ENCODE measurements at places on chromosomes 16 and 17.

GRCh38 chr17:29930409-29931010 is 482 bp upstream of the SSH2 start:
- DNase-seq, result peak; percentile 91

- DNase-seq, result no peak
Observed at GRCh38 chr16:75197522-75198134, 9.3 kb downstream of the CTRB2 start.

- DNase-seq, result no peak
Observed at GRCh38 chr17:55386796-55387332, 34.8 kb downstream of the MMD start.

DNA sequence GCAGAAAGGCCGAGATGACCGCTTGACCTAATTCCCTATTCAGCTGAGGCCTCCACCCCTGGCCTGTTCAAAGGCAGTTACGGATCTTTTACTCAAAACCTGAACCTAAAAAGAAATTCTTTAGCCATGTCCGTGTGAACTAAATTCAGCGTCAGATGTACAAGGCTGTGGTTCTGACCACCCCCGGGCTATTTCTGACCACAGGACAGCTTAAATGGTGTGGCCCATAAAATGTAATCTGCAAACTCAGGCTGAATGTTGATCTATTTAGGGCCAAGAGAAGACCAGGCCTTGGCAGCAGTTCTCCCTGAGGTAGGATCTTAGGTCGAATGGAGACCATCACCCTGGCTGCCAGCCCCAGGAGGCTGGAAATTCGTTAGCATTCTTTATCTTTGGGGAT is 485.5 kb downstream of the WWOX start:
- no peak for DNase-seq

DNA sequence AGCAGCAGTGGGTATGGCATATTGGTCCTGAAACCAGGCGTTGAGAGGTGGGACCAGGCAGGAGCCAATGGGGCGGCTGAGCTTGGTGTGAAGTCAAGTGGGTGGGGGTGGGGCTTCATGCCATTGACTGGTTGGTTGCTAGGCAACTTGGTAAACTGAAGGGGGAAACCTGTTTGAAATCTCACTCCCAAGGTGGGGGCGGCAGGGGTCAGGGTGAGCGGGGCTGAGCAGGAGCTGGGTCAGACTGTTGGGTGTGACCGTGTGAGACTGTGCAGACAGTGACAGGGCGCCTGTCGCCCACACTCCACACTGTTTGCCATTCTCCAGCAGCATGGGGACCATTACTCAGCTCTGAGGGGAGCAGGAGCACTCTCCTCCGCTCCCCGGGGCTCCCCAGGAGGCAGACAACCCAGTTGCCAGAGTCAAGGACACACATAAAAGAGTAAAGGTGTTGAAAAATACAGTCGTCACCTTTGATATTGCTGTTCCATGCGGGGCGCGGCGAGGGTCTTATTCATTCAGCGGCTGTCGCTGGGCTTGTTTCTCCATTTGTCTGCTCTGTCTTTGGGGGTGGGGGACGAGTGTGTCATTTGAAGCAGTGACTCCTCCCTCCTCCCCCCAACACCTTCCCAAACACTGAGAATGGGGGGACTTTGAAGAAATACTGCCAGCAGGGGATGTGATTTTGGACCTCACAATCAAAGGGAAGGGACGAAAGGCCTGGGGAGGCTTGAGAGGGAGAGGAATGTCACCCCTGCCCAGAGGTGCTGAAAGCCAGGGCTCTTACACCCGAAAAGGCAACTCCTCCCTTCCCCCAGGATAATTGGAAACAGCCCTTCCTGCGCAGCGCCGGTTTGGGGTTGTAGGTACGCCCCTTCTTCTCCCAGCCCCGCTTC is 1.2 kb upstream of the EFNB3 start:
- DNase-seq, result peak; percentile 8

DNA sequence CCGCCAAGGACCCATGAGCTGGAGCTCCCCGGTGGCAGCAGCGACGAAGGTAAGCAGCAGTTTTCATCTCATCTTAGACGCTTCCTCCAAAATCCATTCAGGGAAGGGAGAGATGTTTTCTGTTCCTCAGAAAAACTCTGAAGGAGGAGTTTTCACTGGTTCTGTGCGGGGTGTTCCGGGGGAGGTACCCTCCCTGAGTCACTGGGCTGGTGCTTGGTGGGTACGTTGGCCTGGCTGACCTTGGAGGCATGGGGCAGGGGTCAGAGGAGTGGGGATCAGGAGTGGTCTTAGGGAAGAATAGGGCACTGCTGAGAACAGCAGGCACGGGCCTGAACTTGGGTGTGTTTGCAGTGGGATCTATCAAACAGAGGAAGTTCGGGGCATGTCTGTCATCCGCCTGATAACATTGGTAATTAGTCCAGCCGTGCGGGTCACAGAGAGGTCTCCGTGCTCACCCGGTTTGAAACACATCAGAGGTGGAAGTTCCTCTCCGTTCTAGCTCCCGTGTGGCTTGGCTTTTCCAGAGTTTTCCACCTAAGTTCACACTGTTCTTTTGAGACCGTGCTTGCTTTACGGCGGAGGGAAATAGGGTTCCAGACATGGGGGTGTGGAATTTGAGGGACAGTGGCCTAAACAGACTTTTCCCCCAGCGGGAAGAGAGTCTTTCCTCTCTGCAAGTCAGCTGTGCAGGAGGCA is 59.6 kb upstream of the CIBAR2 start:
- no peak for DNase-seq
